ENCODE measurements at places on chromosomes 16 and 17. TPM values are rescaled to one million over a fixed set of nuclear protein-coding genes. Genes with fewer than 3 reads are reported as not detected.

The CNTNAP4 gene
- not detected for total RNA-seq

The ARHGAP44 gene
- total RNA-seq, result 0.74 TPM

The AOC3 gene
- total RNA-seq, result 0.15 TPM

The KCNG4 gene
- total RNA-seq, result not detected

The ZBTB4 gene
- total RNA-seq, result 16.6 TPM

The CDK3 gene
- 3.5 TPM for total RNA-seq

The RNU2-1 gene
- total RNA-seq, result not detected

The CHST6 gene
- 1.0 TPM for total RNA-seq

The NARF gene
- total RNA-seq, result 29.4 TPM

The CCL11 gene
- total RNA-seq, result not detected

The CCNF gene
- total RNA-seq, result 39.3 TPM

The TAT gene
- not detected for total RNA-seq

The TBC1D3 gene
- total RNA-seq, result not detected

The TMEM98 gene
- 139 TPM for total RNA-seq
